ENCODE measurements at places on chromosomes 13 and 19.
A peak's percentile ranks its signal among the peaks of the same experiment; 100 is the strongest.

DNA sequence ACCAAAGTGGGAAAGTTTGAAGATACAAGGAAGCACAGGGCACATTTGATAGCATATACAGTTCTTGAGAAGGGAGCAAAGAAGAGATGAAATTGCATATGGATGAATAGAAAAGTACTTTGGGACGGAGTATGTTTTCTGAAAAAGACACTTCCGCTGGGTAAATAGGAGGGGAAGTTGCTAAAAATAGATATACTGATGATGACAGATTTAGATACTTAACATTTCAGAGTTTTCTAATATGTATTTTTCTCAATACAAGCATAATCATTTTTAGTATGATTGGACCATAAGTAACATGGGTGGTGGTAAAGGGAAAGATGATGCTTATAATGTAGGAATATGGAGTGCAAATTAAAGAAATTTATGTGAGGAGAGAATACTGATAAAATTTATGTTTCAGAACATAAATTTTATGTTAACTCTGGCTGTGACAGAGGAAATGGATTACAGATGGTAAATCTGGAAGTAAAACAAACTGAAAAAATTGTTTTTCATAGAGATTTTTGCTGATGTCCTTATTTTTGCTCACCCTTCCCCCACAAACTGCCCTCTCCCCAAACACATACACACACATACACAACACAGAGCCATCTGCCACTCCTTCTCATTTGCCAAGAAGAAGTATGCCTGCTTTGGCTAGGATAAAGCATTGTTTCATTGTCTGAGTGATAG lies 583.9 kb upstream of the MIR17HG start:
- DNase-seq, result no peak

DNA sequence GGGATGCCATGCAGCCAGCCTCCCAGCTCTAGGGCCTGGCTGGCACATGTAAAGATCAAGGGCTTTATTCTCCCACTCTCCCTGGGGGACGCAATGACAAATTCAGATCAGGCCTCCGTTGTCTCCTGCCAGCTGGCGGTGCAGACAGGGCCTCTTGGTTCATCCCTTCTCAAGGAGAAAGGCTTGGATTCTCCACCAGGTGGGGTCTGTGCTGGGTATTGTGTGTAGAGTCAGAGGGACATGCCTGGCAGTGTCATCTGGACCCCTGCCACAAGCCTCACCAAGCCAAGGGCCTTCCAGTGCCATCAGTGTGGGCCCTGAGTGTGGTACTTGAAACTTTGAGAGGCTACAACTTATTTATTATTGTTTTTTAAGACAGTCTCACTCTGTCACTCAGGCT lies 8.4 kb upstream of the PTPRS start:
- peak; percentile 55 for DNase-seq

DNA sequence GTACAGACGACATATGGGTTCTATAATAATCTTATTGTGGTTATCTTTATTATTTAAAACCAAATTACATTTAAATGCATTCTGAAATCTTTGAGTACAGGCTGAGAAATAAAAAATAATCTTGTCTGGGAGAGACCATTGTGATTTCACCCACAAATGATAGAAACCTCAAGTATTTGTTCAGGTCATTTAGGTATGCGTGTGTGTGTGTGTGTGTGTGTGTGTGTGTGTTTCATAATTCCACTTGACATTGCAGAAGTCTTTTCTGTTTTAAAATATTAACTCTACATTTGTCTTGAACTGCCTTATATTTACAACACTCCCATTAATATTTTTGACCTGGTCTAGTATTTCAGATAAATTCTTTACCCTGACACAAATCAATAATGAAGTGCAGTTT lies 126.9 kb downstream of the SPRY2 start:
- DNase-seq, result no peak

DNA sequence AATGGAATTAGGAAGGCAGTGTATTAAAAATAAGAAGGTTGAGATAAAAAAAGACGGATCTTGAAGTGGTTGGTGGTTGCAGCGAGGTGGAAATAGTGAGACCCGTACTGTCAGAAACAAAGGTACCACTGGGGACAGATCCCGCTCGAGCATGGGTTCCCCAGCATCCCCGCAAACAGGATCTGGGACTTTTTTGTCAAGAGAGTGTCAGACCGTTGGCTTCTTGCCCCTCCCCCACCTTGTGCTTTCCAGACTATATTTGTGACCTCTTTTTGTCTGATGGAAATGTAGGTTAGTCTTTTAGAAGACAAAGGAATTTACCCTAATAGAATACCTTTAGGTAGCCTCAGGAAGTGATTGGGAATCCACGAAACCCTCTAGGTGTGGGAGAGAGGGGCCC lies 4.2 kb downstream of the GATAD2A start:
- DNase-seq, result no peak

- no peak for DNase-seq
Measured at GRCh38 chr13:75091718-75092117, 390.3 kb downstream of the TBC1D4 start.

GRCh38 chr13:99774644-99775043 lies 196.9 kb downstream of the ZIC5 start:
- no peak for DNase-seq

All from spinal cord (tissue), 10 donors.